ENCODE measurements at places on chromosomes 13 and 19.

GRCh38 chr13:66234159-66234558, 996.0 kb downstream of the PCDH9 start:
- DNase-seq, result no peak

DNA sequence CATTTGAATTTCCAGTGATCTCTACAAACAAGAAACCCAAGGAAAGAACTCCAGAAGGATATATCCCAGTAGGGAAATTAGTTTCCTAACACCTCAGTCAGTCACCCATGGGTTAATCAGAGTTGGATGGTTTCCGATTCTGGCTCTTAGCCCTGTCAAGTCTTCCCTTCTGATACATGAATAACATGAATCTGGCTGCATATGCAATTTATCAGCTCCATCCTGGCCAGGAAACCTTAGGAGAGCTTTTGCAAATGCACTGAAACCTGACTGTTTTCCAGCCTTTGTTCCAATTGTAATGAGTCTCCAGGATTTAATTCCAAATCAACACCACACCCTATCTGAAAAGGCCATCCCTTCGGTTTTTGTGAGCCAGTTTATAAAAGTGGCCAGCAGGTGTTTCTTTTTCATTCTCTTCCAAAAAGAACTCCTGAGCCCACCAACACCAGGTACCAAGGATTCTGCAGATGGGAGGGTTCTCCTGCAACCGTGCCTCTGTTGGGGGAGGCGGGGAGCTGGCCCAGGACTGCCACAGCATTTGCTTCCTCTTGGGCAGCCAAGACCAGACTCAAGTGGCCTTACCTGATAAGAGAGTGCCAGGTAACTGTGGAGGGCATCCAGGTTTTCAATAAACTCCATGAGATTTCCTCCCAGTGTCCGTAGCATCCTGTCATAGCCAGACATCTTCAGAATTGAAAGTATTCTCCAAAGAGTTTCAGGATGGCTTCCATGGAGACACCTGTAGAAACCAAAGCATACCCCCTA, 77.5 kb downstream of the C13orf42 start:
- no peak for DNase-seq

DNA sequence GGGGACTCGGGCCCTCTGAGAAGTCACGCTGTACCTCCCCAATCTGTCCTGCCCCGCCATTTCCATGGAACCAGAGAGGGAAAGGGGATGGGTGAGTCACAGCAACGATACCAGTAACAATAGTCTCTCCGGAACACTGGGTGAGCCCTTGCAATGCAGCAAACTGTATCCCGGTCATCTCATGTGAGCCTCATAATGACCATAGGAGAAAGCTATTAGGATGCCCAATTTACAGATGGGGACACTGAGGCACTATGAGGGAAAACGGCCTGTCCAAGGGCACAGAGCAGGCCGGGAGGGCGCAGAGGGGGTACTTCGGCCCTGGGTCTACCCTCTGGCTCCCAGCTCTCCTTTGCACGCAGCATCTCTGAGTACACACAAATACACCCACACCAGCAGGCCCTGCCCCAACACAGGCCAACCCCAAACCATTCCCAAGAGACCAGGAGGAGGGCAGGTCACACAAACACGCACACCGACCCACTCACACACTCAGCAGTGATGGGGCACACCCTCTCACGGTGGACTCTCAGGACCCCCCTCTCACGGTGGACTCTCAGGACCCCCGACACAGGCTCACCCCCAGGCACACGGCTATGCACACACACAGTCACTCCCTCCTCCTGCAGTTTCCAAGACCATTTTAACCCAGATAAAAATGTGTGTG, 18.2 kb downstream of the LRRC4B start:
- no peak for DNase-seq

DNA sequence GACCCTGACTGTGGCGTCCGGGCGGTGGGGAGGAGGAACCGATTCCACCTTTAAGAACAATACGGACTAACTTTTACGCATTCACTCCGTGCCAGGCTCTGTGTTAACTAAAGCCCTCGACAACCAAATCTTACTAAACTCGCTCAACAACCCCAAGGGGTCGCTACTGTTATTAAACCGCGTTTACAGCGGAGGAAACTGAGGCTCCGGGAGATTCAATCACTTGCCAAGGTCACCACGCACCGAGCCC, 1.2 kb downstream of the SAMD1 start:
- DNase-seq, result peak; percentile 51

DNA sequence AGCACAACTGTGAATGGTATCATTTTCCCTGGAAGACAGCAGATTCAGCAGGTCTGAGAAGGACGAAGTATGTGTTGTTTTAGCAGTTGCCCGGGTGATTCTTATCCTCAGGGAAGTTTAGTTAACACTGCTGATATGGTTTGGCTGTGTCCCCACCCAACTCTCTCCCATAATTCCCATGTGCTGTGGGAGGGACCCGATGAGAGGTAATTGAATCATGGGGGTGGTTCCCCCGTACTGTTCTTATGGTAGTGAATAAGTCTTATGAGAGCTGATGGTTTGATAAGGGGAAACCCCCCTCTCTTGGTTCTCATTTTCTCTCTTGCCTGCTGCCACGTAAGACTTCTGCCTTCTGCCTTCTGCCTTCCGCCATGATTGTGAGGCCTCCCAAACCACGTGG, 81.0 kb upstream of the UBAC2 start:
- peak; percentile 8 for DNase-seq

- DNase-seq, result no peak
Observed at GRCh38 chr13:85216576-85216975, 582.6 kb downstream of the SLITRK6 start.

DNA sequence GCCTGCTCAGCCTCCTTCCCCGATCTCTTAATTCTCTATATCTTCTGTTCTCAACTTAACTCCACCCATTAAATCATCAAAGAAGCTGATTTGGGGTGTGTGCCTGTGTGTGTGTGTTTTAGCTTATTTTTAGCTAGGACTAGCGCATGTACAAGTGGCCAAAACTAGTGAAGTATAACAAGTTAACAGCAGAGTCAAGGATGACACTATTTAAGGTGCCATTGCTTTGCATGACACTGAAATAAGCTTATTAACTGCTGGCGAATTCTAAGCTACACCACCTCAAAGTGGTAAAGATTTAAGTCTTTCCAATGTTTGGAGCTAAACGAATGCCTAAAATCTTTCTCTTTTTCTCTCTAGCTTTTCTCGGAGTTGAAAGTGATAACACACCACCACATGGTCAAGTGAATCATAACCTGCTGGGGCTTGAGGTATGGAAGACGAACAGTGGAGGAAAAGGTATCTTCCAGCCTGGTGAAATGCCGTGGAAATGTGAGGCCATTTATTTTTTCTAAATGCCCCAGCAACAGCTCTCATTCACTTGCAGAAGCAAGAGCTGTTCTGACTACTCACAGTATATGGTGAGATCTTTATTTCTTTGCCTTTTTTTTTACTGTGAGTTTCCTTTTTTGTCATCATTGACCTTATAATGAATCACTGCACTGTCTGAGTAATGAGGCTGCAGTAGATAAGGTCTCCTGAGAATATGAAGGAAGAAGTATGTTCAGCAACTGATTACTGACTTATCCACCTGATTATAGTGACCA, 570.3 kb downstream of the PCDH9 start:
- DNase-seq, result no peak

DNA sequence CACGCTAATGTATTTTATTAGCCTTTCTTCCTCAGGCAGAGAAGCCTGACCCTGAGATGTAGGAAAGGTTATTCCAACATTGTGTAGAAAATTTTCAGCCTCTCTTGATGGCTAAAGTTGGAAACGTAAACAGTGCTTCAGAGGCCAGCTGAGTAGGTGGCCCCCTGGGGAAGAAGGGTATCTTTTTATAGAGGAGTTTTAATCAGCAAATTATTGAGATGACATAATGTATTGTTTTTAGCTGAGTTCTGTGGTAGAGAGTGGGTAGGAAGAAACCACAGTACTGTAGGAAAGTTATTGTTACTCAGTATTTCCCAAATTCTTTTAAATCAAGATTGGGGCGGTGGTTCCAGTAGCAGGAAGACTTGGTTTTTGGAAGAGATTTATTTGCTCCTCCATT, 268.8 kb downstream of the DLEU7 start:
- no peak for DNase-seq

DNA sequence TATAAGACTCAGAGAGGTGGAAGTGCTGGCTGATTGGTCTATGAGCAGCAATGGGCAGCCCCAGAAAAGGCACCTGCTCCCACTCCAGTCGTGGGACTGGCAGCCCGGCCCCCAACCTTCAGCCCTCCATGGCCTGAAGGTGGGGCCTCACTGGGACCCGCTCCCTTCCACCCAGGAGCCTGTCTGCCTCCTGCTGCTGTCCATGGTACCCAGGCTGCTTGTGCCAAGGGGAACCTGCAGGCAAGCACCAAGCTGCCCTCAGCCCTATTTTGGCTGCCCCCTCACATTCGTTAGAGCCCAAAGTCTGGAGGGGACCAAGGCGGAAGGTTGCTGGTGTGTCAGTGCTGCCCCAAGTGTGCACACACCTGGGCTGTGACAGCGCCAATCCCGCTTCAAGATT, 2304.9 kb downstream of the PCDH9 start:
- peak; percentile 36 for DNase-seq

DNA sequence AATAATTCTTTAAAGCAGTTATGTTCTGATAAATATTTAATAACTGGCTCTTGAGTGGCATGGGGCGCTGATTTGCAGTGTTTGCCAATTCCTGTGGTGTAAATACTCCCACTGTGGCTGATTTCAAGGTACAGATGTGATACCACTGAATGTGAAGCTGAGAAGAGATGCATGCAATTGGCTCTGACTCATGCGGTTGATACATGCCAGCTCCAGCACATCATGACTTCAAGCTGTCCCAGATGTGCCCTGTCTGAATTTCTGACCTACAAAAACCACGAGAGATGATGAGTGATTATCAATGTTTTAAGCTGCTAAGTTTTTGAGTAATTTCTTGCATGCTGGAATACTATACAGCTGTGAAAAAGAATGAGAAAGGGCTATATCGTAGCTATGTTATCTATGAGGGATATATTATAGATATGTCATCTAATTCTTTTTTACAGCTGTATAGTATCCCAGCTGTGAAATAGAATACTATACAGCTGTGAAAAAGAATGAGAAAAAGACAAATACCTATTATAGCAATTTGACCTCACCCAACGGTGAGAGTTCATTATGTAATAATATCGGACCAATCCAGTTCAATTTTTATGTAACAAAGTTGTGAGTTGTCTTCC, 7.6 kb upstream of the ACSBG2 start:
- DNase-seq, result no peak

DNA sequence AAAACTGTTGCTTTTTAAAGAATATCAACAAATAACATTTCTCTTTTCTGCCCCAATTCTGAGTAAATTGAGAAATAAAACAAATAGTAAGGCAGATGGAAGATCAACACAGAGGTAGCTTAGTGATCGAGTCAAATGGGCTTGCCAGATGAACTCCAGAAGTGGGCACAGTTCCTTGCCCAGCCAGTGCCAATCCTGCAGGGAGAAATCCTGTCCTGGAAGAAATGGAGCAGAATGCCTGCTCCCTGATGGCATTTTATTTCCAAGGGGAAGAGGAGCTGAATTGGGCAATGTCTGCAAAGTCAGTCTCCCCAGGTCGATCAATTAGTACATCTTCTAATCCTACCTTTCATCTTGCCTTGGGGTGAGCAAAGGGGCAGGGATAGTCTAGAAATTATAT, 225.3 kb downstream of the NHLRC3 start:
- DNase-seq, result no peak

GRCh38 chr13:66405908-66406802, 824.0 kb downstream of the PCDH9 start:
- DNase-seq, result no peak

GRCh38 chr19:14563989-14564651, 7.7 kb downstream of the NDUFB7 start:
- DNase-seq, result peak; percentile 76

- DNase-seq, result peak; percentile 27
Observed at GRCh38 chr13:100875392-100876043, 200.9 kb upstream of the TMTC4 start.

- DNase-seq, result no peak
Observed at GRCh38 chr13:77702366-77702765, 4.9 kb downstream of the SLAIN1 start.

- no peak for DNase-seq
Observed at GRCh38 chr19:42152910-42153671, 20.8 kb upstream of the POU2F2 start.

- DNase-seq, result no peak
Observed at GRCh38 chr13:23472189-23472588, 38.7 kb upstream of the SACS start.

DNA sequence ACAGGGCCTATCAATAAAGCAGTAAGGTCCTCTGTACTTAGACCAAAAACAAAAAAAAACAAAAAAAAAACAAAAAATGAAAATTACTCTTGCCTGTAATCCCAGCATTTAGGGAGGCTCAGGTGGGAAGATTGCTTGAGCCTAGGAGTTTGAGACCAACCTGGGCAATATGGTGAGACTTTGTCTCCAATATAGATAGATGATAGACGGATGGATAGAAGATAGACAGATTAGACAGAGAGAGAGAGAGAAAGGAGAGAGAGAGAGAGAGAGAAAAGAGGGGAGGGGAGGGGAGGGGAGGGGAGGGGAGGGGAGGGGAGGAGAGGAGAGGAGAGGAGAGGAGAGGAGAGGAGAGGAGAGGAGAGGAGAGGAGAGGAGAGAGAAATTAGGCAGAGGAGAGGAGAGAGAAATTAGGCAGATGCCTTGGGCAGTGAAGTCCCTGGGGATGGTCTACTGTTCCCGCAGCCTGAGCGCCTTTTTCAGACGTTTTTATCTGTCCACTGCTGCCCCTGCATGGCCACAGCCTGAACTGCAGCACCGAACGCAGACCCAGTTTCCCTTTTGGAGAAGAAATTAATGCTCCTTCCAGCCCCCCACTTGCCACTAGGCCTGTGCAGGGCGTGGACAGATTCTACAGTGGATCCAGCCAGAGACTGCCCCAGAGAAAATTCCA, 9.8 kb upstream of the ZNF627 start:
- peak; percentile 88 for DNase-seq

GRCh38 chr13:47158593-47158992, 261.7 kb upstream of the HTR2A start:
- DNase-seq, result no peak

DNA sequence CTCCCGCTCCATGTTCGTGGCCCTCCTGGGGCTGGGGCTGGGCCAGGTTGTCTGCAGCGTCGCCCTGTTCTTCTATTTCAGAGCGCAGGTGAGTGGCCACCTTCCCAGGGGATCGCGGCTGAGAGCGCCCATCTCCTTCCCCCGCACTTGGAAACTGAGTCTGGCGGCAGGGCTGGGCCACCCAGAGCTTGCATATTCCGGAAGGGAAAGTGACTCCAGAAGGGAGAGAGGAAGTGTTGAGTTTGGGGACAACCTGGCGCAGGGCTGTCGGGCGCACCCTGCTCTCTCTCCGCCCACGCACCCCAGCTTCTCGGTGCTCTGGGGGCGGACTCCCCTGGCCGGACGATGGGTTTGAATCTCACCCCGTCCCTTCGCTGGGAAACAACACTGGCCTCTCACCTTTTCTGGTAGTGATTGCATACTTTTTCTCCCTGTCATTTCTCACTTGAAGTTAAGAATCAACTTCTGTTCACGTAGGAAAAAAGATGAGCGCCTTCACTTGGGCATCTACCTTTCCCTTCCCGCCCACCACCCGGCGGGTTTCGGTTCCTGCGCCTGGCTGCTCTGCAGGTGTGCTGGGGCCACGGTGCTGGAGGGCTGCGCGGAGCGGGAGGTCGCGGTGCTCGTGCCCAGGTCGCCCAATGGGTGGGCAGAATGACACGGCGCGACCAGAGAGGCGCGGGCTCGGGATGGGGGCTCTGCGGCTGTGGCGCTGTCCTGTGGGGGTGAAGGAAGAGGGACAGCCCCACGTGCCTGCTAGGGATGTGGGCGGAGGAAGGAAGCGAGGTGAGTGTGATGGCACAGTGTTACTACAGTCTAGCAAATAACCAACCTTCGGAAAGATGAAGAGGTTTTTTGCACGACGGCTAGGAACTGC, 721 bp downstream of the TNFSF11 start:
- peak; percentile 58 for DNase-seq

Data from GM12865 (cell line).